ENCODE measurements at places on chromosomes 3 and 15. TPM values are rescaled to one million over a fixed set of nuclear protein-coding genes. Genes with fewer than 3 reads are reported as not detected.

DNA sequence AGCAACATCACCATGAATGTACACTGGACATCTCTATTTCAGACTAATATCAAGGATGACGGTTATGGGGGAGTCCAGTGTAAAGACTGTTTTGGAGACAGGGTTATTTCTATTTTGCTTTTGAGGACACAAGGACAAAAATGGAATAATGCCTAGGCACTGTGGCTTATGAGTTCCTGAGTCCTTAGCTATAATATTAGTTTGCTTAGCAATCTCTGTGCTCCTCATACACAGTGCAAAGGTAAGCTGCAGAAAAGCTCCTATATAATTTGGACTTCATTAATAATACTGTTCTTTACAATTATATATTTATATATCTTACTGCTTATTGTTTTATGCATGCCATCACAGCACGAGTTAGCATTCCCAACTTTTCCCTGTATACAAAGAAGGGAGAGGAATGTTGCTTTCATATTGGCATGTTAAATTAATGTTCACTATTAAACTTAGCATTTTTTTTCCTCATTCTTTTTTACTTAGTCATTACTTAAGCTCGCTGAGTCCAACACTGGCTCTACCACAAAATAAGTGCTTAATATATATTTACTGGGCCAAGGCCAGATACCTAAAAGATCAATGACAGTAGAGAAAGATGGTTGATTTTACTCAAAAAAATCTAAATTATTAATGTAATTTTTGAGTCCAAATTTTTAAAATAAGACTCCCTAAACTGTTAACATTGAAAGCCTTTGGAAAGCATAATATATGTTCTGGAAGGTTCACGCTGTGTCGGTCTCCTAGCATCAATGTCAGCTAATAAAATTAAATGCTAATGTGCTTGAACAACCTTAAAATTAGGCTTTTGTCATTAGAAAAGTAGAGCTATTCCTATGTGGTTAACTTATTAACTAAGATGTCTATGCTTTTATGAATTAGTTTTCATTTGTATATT lies 13.8 kb downstream of the THBS1 start:
- DNase-seq: peak; percentile 32

CCRL2 gene
- 0.97 TPM for total RNA-seq

NT5DC2 gene
- 74.6 TPM for total RNA-seq

GRCh38 chr15:28985316-28985645 lies 99.5 kb downstream of the APBA2 start:
- no peak for DNase-seq

DNA sequence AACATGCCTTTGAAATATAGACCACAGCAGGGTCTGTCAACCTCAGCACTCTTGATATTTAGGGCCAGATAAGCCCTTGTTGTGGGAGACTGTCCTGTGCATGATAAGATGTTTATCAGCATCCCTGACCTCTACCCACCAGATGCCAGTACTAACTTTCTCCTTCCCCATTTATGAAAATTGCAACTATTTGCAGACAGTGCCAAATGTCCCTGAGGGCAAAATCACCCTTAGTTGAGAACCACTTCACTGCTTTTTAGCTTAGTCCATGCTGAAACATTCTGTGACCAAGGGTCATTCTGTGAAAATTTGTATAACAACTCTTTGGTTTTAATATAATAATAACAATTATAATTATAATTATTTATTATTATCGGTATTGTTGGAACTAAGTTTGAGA lies 1032.4 kb downstream of the MCTP2 start:
- DNase-seq: no peak

- no peak for DNase-seq
Observed at GRCh38 chr3:127403795-127404194, 115.9 kb upstream of the PRR20G start.

DNA sequence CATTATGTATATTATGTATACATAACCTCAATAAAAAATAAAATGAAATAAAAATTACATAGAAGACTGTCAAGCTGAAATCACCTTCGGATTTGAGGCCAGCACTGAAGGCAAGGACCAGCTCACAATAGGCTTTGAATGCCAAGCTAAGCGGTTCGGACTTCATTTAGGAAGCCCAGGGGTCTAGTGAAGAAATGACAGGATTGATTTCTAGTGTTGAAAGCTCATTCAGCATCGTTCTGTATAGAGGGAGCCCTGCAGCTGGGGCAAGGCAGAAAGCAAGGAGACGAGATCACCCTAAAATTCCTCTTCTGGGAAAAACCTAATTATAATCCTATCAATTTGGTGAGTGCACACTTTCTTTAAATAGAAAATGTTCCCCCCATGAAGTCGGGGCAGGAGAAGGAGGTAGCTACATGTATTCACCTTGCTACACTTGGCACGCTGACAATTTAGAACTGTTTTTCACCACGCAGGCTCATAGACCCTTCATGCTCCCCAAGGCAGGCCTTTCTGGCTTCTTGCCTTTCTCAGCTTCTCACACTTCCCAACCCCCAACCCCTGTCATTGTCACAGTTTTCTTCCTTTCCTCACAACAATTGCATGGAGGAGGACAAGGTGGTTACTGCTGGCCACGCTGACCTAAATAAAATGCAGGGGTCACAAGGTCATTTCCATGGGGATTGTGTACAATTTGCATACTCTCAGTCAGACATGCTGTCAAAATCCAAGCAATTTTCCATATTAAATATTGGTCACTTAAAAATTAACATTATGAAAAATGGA lies 44.4 kb upstream of the SSR3 start:
- DNase-seq: no peak

LTK gene
- 0.31 TPM for total RNA-seq

PLA2G4F gene
- not detected for total RNA-seq

Measured in SJSA1 (cell line).